ENCODE measurements at places on chromosomes 6 and 20. TPM values are rescaled to one million over a fixed set of nuclear protein-coding genes. Genes with fewer than 3 reads are reported as not detected.

Gene TNFAIP3
- polyA plus RNA-seq: 40.7 TPM

Gene SNX5
- polyA plus RNA-seq: 103 TPM

Gene ELOVL4
- polyA plus RNA-seq: not detected

Gene SNAI1
- 0.63 TPM for polyA plus RNA-seq

Gene HNF4A
- polyA plus RNA-seq: not detected

Gene RSPO3
- polyA plus RNA-seq: not detected

Gene SCUBE3
- 0.09 TPM for polyA plus RNA-seq

Gene DUSP22
- polyA plus RNA-seq: 126 TPM

Gene ZNF831
- 1.2 TPM for polyA plus RNA-seq

Gene TM9SF4
- polyA plus RNA-seq: 30.1 TPM

Gene FAM50B
- 14.0 TPM for polyA plus RNA-seq

Gene SLC17A2
- polyA plus RNA-seq: not detected

Gene CAPN11
- polyA plus RNA-seq: not detected

Gene REV3L
- polyA plus RNA-seq: 16.5 TPM

Gene C4A
- 0.23 TPM for polyA plus RNA-seq

Gene BCAS4
- polyA plus RNA-seq: 118 TPM

Gene RBCK1
- polyA plus RNA-seq: 107 TPM

Gene SCRT2
- polyA plus RNA-seq: not detected

Gene PACRG
- not detected for polyA plus RNA-seq

Gene OXT
- 0.59 TPM for polyA plus RNA-seq

Gene PTCHD4
- not detected for polyA plus RNA-seq

Gene CALHM4
- not detected for polyA plus RNA-seq

Gene RAET1E
- not detected for polyA plus RNA-seq

Gene LY86
- polyA plus RNA-seq: 394 TPM

Gene C6orf141
- not detected for polyA plus RNA-seq

Gene NOX3
- polyA plus RNA-seq: not detected

Gene ASIP
- not detected for polyA plus RNA-seq

Gene CYP39A1
- not detected for polyA plus RNA-seq

Gene OPRM1
- not detected for polyA plus RNA-seq

Gene CDSN
- not detected for polyA plus RNA-seq

Gene OOEP
- 0.79 TPM for polyA plus RNA-seq

Gene RIMS1
- polyA plus RNA-seq: not detected

Gene FBXO5
- 12.3 TPM for polyA plus RNA-seq

Gene SLC17A3
- polyA plus RNA-seq: not detected

Gene CST4
- polyA plus RNA-seq: not detected

Gene ENPP5
- 1.7 TPM for polyA plus RNA-seq

Gene SLC26A8
- not detected for polyA plus RNA-seq

Gene WFDC5
- polyA plus RNA-seq: not detected

Gene ADA
- polyA plus RNA-seq: 10.5 TPM

Gene RBBP8NL
- not detected for polyA plus RNA-seq

Gene SEMG1
- polyA plus RNA-seq: not detected

Gene RAD21L1
- polyA plus RNA-seq: not detected

Gene ULBP1
- not detected for polyA plus RNA-seq

Gene CFAP206
- polyA plus RNA-seq: not detected

Gene PEDS1
- 18.9 TPM for polyA plus RNA-seq

Gene B3GALT4
- 35.4 TPM for polyA plus RNA-seq

Gene NRSN1
- not detected for polyA plus RNA-seq

Gene POM121L2
- not detected for polyA plus RNA-seq

Gene SLC35B2
- polyA plus RNA-seq: 42.6 TPM

Data from IgD-negative memory B cell (primary cell).